SK-N-MC (cell line): ENCODE measurements at places on chromosomes 3 and 15.

DNA sequence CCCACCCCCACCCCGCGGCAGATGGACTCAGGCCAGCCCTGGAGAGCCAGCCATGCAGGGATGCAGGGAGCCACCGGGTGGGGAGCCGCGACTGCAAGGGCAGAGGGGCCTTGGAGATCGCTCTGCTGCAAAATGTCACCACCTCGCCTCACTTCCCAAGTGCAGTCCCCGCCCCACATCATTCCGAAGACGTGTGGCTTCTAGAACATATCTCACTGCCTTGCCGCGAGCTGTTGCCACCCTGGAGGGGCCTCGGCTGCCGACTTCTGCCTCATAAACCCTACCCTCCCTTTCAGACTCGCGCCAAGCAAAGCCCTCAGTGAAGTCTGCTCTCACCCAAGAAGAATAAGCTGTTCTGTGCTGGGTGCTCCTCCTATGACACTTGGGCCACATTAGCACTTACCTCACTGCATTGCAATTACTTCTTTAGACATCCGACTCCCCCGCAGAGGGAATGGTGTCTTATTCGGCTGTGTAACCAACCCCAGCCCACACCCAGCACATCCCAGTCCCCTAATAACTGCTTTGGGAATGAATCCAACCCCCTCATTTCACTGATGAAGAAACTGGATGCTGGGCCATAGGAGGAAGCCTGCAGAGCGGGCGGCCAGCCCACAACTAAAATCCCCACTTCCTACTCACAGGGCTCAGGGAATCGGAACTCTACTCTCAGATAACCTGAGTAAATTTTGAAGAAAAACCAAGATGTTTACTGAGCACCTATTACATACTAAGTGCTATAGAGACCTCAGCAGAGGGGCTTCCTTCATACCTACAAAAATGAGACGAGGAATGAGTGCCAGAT is 8.6 kb downstream of the TLE3 start:
- DNase-seq = no peak

DNA sequence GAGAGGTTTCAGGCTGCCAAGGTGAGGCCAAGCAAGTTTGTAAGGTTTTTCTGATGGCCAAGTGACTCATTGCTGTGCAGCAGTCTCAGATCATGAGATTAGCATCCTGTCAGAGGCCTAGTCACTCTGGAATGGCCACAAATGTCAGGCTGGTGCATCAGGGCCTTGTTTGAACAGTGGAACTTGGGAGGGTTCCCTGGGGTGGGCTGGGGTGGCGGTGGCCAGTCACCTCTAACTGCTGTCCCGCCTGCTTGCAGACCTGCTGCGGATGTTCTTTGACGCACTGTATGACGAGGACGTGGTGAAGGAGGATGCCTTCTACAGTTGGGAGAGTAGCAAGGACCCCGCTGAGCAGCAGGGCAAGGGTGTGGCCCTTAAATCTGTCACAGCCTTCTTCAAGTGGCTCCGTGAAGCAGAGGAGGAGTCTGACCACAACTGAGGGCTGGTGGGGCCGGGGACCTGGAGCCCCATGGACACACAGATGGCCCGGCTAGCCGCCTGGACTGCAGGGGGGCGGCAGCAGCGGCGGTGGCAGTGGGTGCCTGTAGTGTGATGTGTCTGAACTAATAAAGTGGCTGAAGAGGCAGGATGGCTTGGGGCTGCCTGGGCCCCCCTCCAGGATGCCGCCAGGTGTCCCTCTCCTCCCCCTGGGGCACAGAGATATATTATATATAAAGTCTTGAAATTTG is 2.8 kb upstream of the FAM131A start:
- no peak for DNase-seq

DNA sequence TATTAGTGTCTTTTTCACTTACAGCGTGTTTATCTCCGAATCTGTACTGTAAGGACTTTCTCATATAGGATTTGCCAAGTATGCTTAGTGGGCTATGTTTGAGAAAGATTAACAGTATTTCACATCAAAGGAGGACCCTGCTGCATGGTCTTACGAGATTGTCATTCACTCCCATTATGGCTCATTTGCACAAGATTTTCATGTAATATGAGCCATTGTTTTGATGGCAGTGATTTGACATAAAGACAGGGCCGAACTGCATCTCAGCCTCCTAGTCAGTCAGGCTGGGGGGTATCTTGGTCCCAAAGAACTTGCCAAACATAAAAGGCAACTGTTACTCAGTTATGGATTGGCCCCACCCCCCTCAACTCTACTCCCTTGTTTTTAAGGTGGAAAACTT is 205.9 kb downstream of the ZIC1 start:
- no peak for DNase-seq

DNA sequence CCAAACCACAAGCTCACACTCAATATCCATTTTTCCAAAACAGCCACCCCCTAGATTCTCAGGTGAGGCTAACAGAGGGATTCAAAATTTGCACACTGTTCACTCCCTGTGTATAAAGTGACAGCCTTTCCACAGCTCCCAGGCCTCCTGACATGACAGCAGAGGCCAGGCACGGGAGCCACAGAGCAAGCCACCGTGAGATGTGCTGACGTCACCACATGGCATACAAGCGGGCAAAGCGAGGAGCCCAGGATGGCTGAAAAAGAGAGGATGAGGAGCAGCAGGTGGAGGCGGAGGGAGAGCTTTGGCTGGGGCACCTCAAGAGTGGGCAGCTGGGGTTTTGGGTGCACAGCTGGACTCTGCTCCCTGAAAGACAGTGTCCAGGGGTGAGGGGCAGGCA is 27.1 kb downstream of the EHD4 start:
- DNase-seq = no peak

GRCh38 chr3:16084887-16085286 is 89.6 kb upstream of the GALNT15 start:
- DNase-seq = no peak

DNA sequence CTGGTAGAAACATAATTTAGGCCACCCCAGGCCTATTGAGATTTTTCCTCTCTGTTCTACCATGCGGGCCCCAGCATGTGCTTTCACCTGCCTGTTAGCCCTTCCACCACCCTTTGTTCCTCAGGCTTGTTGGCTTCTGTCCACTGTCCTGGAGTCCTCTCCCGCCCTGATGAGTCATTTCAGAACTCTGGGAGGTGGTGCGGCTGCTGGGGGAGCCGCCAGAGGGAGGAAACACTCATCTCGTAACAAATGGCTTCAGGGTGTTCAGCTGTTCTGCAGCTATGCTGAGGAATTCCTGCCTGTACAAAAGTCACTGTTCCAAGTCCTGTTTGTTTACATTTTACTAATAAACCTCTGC is 36.3 kb downstream of the LRTM1 start:
- peak; percentile 12 for DNase-seq

DNA sequence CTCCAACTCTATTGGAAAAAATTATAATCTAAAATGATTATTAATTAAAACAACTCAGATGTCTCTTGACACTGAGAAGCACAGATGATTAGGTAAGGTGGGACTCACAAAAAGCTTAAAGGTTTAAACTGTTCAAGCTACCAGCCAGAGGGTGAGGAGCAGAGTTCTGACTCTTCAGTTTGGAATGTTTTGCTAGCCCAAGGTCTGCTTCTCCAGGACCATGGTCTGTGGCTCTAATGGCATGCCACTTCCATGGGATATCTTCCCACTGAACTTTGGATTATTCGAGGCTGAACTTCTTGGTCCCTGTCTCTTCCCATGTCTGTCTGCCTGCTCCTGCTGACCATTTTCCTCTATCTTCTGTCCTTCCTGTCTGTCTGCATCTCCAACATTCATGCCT is 49.2 kb downstream of the CACNA2D3 start:
- no peak for DNase-seq
